Suppressor macrophage treated with lipopolysaccharide for 4 hours (primary cell): ENCODE measurements at places on chromosomes 7 and 10.
A peak's percentile ranks its signal among the peaks of the same experiment; 100 is the strongest.

GRCh38 chr7:19747740-19748339 lies 25.6 kb downstream of the TMEM196 start:
- peak; percentile 58 for DNase-seq

- DNase-seq: peak; percentile 32
These were observed 24.3 kb downstream of the PTPN12 start for GRCh38 chr7:77561352-77561751.

- no peak for DNase-seq
These were observed 72.4 kb downstream of the LMBR1 start for GRCh38 chr7:156820445-156821063.

DNA sequence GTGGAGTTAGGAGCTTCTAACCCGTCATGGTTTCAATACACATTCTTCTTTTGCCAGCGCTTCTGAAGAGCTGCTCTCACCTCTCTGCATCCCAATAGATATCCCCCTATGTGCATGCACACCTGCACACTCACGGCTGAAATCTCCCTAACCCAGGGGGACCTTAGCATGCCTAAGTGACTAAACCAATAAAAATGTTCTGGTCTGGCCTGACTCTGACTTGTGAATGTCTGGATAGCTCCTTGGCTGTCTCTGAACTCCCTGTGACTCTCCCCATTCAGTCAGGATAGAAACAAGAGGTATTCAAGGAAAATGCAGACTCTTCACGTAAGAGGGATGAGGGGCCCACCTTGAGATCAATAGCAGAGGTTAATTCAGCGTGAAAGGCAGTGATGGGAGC lies 22.4 kb downstream of the PRSS2 start:
- DNase-seq: no peak

GRCh38 chr10:7622969-7623368 lies 43.8 kb downstream of the ITIH5 start:
- no peak for DNase-seq

DNA sequence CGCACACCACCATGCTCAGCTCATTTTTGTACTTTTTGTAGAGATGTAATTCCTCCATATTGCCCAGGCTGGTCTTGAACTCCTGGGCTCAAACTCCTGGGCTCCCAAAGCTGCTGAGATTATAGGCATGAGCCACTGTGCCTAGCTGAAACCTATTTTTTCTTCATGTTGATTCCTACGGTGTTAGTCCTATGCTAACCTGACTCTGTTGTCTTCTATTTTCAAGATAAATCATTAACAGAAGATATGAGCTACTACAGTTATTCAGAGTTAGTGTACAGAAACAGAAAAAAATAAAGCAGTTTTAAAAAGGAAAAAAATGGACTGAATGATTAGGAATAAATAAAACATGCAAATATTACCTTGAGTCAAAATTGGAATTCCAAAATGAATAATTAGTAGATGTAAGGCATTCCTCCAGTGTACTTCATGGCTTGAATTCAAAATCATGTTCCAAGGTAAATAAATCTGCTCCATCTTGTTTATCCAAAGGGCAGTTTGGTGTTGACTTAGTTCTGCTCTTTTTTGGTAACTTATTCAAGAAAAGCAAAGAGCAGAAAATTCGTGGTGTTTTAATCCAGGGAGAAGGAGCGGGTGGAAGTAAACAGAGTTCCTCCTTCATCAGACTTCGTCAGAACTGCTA lies 185.8 kb downstream of the CACNB2 start:
- no peak for DNase-seq
